ENCODE measurements at places on chromosomes 3 and 15.

- no peak for DNase-seq
Measured at GRCh38 chr3:46564190-46565021, 1.7 kb downstream of the LRRC2 start.

- DNase-seq, result no peak
Measured at GRCh38 chr15:50415752-50416404, 8.3 kb upstream of the USP8 start.

- DNase-seq, result no peak
Measured at GRCh38 chr15:42955518-42955917, 34.9 kb upstream of the TTBK2 start.

DNA sequence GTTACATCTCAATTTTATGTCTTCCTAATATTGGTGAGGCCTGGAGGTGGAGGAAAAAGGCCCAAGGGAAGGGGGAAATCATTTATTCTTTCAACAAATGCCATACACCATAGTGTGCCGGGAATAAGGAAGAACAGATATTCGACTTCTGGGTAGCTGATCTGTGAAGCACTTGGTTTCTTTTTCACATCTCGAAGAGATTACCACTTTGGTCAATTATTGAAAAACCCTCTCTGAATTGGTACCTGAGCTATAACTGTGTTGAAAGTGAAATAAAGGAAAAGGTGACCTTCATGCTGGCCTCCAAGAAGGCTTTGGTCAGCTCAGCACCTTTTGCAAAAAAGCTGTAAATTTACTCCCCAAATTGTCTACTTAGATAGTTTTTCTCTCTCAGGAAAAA lies 14.2 kb upstream of the MB21D2 start:
- no peak for DNase-seq

DNA sequence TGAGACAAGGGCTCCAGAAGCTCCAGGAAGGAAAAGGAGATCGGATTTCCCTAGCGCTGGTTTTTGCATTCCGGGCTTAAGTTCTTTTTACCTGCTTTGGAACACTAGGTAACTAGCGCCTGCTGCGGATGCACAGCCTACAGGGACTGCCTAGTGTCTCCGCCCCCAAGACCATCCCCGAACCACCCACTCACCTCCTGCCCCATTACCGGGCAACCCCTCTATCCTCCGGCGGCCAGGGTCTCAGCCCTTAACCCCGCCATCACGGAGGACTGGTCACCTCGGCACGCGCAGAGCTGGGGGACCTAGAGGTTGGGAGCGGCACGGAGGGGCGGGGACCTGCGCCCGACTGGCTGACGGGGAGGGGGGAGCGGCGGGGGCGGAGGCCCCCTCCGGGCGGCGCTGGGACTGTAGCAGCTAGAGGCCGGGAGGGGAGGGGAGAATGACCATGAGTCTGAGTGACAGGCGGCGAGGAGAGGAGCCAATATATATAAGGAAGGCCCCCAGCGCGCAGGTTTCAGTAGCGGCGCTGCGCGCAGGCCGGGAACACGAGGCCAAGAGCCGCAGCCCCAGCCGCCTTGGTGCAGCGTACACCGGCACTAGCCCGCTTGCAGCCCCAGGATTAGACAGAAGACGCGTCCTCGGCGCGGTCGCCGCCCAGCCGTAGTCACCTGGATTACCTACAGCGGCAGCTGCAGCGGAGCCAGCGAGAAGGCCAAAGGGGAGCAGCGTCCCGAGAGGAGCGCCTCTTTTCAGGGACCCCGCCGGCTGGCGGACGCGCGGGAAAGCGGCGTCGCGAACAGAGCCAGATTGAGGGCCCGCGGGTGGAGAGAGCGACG lies at the start of gene DLL4:
TSS of gene DLL4 (plus strand) at position 520 of the 839 bp plus-strand sequence. CDS start 329 bp downstream, outside the sequence.
- DNase-seq, result peak; percentile 24

DNA sequence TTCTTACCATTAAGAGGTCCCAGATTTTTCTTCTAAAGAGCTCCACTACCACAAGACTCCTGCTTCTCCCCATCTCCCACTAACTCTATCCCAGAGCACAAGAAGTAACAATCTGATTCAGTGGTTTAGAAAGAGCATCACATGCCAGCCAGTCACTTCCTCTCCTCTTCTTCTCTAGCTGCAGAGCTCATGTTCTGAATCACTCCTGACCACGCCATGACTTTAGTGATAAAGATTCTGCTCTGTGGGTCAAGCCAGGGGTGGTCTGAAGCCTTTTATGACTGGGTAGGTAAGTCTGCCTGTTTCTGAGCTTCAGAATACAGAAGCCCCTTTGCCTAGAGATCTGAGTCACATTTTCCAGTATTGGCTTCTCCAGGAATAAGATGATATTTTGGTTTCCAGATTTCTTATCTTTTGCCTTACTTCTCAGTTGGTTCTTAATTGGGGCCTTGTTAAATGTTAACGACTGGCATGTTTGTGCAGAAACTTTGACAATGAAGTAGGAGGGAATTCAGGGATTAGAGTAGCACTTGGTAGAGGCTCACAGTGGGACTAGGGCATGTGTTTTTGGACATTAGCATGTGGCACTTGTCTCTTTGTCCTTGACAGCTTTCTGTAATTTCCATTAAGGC lies 27.6 kb upstream of the ADAMTSL3 start:
- no peak for DNase-seq

- DNase-seq, result no peak
Measured at GRCh38 chr3:154304116-154304786, 20.0 kb downstream of the DHX36 start.

GRCh38 chr3:60754617-60755016 lies 496.6 kb downstream of the FHIT start:
- no peak for DNase-seq

DNA sequence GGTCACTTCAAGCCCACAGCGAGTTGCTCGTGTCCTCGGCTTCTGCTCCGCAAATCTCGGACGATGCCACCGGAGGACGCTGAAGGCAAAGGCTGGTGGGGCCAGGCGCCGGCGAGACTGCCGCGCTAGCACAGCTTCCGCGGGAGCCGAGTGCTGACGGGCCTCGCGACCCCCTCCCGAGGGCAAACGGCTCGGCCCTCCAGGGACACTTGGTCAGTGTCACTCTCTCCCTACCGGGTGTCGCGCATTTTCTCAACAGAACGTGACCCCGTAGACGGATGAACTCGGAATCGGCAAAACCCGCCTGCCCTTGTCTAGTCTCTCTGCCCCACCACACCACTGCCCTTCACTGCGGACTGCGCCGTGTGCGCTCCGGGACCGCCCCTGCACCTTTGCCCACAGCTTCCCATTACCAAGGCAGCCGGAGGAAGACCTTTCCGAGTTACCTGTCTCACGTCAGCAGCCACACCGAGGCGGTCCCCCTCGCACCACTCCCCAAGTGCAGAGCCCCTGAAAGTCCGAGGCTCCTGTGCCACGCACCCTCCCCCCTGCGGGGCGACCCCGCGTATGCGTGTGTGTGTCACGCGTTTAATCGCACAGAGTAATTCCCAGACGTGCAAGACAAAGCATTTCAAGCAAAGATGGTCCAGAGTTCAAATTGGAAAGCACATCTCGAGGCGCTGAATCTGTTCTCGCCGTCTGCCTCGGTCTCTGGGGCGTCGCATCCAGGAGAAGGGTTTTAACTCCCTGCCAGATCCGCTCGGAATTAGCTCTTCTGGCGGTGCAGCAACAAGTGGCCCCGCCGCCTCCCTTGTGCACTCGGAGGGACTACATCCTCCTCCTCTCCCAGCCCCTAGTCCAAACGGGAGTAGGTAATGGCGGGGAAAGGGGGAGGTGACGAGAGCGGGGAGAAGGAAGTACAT lies 245.0 kb upstream of the TOPAZ1 start:
- no peak for DNase-seq

DNA sequence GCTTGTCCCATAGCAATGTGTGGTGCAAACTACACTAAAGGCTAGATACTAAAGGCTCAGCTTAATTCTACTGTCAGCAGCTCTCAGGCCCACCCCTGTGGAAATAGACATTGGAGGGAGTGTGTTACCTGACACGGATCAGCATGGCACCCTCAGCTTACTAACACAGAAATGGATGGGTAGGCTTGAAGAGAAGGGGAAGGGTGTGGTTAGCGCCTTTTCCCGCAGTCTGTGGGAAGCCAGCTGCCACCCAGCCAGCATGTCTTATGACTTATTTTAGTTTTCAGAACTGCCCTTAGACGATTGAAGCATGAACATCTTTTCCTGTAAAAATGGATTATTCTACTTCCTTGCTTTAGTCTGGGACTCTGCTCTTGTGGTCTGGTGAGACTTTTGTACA lies 25.8 kb upstream of the ADPGK start:
- DNase-seq, result no peak

- no peak for DNase-seq
Measured at GRCh38 chr3:71160785-71161546, 422.6 kb downstream of the FOXP1 start.

GRCh38 chr3:155494332-155494731 lies 200.8 kb upstream of the STRIT1 start:
- no peak for DNase-seq

GRCh38 chr3:159786489-159787177 lies 202.0 kb upstream of the IL12A start:
- DNase-seq, result no peak

GRCh38 chr15:92914768-92915221 lies 14.7 kb downstream of the CHD2 start:
- DNase-seq, result no peak

- no peak for DNase-seq
Measured at GRCh38 chr15:90610190-90610589, 80.5 kb downstream of the CRTC3 start.

DNA sequence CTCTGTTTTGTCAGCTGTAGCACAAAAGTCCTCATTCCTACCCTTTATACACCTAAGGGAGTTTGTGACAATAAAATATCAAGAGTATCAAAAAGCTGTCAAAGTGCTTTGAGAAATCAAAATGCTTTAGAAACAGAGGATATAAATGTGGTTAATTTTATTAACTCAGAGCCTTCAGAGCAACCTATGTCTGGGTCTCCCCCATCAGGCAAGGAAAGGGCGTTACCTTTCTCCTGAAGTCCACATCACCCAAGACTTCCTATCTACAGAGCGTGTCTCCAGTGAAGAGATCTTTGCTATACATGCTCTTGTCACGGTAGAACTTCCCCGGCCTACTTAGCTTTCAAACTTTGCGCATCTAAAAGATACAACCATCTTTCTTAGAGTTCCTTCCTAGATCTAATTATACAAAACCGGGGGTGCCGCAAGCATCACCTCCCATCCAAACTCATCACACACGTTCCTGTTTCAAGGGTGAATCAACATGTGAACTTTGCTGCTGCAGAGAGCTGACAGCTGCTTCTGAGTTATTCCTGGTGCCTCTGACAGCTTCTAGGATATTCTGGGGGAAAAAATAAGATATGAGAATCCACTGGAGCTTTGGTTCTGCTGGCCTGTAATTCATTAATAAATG lies 93.0 kb downstream of the RARB start:
- no peak for DNase-seq

DNA sequence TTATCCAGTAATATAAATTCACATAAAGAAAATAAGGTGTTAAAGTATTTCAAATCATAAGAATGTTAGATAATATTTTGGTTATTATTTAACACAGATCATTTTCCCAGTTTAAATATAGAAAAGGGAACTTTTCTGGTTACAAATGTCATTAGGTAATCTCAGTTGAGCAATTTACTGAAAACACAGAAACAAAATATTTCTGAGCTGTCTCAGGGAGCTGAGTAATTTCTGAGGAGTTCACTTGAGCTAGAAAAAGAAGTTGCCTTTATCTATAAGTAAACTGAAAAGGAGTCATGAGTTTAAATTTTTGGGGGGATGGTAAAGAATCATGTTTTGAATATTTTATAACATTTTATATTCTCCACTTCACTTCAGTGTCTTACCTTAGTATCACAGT lies 855.4 kb upstream of the ARPP21 start:
- DNase-seq, result no peak

GRCh38 chr3:136189043-136189442 lies 7.1 kb downstream of the MSL2 start:
- no peak for DNase-seq

GRCh38 chr3:185758912-185759311 lies 65.9 kb downstream of the IGF2BP2 start:
- DNase-seq, result no peak

- DNase-seq, result no peak
Measured at GRCh38 chr15:91158415-91159394, 58.6 kb downstream of the SV2B start.

All from T1000 (cell line).